ENCODE measurements at places on chromosomes 7 and 10. TPM values are rescaled to one million over a fixed set of nuclear protein-coding genes. Genes with fewer than 3 reads are reported as not detected.

GRCh38 chr10:5547681-5547930 lies 22.8 kb downstream of the CALML3 start:
- H3K27ac ChIP-seq: peak overlapping the region; percentile 75
- H3K4me3 ChIP-seq: no peak overlapping the region
- no peaks in the 10 kb centered on the region for H3K36me3 ChIP-seq
- no peaks in the 10 kb centered on the region for H3K27me3 ChIP-seq

- DNase-seq: peak; percentile 34
- H3K4me1 ChIP-seq: no peaks in the 10 kb centered on the region
- no peak overlapping the region for H3K27ac ChIP-seq
- no peaks in the 10 kb centered on the region for H3K27me3 ChIP-seq
Observed at GRCh38 chr7:72016574-72016973, 395.6 kb downstream of the CALN1 start.

DNA sequence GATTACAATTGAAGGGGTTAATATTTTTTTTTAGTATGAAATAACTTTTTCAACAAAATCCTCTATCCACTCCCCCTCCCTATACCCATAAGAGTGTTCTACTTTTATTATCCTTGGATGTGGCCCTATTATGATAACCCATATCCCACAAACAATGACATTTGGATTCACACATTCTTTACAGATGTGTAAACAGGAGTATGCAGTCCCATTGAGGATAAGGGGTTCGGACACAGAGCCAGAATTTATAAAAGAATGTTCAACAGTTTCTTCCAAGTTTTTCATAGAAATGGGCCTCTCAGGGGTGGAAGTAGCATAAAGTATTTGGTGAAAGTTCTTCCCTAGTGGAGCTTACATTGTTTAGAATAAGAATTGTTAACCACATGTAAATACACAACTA lies 16.1 kb upstream of the PCLO start:
- no peak for DNase-seq
- H3K4me1 ChIP-seq: no peaks in the 10 kb centered on the region
- H3K36me3 ChIP-seq: no peaks in the 10 kb centered on the region
- H3K4me3 ChIP-seq: no peak overlapping the region
- H3K27ac ChIP-seq: no peak overlapping the region
- no peaks in the 10 kb centered on the region for H3K27me3 ChIP-seq

GRCh38 chr7:106462365-106462859 lies 177.6 kb upstream of the NAMPT start:
- H3K27me3 ChIP-seq: no peaks in the 10 kb centered on the region
- no peaks in the 10 kb centered on the region for H3K36me3 ChIP-seq
- H3K4me1 ChIP-seq: peaks cover 16% of the 10 kb centered on the region
- H3K4me3 ChIP-seq: no peak overlapping the region

DNA sequence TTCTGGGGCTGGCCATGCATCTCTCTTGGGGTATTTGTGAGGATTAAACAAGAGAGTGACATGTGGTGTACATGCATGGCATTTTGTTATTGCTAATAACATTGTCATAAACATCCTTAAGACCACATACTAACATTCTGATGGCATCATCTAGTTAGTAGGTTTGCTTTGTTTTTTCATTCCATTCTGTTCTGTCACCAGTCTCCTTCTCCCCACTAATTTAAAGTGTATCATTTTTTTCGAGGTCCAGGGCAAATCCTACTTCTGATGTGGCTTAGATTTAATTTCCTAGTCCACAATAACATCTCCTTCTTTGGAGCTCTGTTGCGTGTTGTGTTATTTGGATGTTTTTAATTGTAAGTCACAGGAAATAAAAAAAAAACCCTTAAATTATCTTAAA lies 248.1 kb downstream of the LRMDA start:
- no peak overlapping the region for H3K27ac ChIP-seq
- H3K27me3 ChIP-seq: no peaks in the 10 kb centered on the region
- peaks cover 9% of the 10 kb centered on the region for H3K4me1 ChIP-seq
- H3K36me3 ChIP-seq: no peaks in the 10 kb centered on the region

The MSMB gene
- not detected for total RNA-seq

The SFXN2 gene
- total RNA-seq: 0.59 TPM

The EIF4EBP2 gene
- total RNA-seq: 116 TPM

DNA sequence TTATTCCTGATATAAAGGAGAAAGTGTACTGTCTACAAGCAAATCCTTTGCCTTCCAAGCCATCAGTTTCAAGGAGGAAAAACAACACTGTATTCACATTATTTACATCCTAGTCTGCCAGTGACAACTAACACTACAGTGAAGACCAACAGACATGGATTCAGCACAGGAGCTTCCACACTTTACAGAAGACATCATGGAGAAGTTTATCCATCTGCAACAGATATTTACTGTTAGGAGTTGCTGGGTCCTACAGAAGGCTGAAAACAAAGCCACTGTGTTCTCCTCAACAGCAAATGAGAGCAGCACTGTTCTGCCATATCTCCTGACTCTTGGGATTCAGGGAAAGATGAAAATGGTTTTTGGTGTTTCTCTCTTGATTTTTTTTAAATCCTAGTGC lies 31.9 kb downstream of the NAPEPLD start:
- no peaks in the 10 kb centered on the region for H3K4me1 ChIP-seq
- H3K27me3 ChIP-seq: no peaks in the 10 kb centered on the region
- no peak overlapping the region for H3K27ac ChIP-seq
- H3K36me3 ChIP-seq: peaks cover 13% of the 10 kb centered on the region

Measured in right atrium auricular region (tissue), 2 donors.